ENCODE measurements at places on chromosomes 16 and 17.
A peak's percentile ranks its signal among the peaks of the same experiment; 100 is the strongest.

DNA sequence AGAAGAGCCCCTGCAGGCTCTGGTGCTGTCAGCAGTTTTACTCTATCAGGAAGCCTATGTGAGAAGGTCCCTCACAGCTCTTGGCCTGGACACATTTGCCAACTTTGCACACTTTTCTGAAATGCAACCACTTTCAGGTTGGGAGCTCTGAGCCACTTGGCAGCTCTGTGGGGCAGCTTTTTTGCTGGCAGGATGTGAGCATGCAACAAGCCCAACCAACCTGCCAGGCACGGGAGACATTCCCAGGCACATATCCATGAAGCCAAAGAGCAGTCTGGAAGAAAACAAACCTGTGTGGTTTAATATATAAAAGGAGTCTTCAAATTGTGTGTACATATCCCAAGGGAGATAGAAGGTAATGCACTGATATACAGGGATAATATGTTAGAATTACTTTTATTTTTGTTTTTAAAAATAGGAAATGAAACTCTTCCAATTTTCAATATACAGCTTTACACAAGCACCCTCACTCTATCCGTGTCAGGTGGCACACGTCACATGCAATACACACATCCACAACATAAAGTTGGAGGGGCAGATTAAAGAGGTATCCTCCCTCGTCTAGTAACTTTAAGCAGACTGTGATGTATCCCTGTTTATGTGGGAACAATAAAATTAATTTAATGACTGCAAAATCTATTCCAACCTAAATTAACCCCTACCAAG is 57.4 kb upstream of the COX10 start:
- DNase-seq: no peak

DNA sequence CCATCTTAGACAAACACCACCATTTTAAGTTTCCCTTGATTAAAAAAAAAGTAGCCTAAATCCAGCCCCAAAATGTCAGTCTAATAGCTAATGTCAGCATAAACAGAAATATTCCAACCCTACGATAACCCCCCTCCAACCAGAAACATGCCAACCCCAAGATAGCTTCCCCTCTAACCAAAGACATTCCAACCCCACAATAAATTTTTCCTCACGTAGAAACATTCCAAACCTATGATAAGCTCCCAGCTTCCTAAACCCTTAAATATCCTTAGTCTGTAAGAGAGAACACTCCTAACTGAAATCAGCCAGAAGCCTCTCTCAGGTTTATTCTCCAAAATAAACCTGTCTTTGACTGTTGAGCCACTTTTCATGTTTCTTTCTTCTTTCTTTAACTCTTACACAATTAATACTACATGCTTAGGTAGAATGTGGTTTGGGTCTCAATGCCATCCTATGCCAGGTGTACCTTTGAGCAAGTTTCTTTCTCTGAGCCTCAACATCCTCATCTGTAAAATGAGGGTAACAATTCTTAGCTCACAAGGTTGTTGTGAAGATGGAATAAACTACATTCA is 10.5 kb upstream of the KRT38 start:
- DNase-seq: no peak

- DNase-seq: no peak
These were observed 30.6 kb upstream of the CLEC3A start for GRCh38 chr16:77991701-77992100.

DNA sequence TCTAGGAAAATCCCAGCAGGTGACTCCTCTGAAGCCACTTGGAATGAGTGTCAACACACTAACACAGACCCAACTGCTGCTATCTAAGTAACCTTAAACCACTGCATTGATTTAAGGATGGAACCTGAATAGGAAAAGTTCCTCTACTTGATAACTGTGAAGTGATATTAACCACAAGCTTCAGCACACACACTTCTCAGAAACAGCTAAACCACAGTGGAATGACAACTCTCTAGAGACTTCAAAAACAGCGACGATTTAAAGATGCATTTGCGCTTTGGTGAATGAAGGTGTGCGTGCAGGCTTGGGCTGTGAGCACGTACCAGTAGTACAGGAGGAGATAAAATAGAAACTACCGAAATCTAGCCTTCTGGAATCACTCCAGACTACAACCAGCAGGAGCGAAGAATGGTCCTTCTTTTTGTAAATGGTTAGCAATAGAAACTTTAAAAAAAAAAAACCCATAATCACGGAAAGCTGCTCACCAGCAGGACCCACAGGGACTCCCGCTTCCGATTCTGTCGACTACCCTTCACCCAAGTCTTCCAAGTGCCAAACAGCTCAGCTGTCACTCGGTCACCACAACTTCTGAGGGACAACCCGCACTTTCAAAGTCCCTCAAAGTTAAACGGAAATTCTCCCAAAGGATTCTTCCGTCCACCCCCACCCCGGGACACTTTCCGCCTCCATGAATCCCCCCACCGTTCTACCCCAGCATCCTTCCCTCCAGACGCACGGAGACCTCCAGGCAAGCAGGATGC is 137.7 kb upstream of the CORO6 start:
- DNase-seq: no peak

GRCh38 chr16:74322301-74322710 is 25.7 kb downstream of the PSMD7 start:
- no peak for DNase-seq

GRCh38 chr17:30920683-30921543 is 832 bp upstream of the ADAP2 start:
- no peak for DNase-seq

DNA sequence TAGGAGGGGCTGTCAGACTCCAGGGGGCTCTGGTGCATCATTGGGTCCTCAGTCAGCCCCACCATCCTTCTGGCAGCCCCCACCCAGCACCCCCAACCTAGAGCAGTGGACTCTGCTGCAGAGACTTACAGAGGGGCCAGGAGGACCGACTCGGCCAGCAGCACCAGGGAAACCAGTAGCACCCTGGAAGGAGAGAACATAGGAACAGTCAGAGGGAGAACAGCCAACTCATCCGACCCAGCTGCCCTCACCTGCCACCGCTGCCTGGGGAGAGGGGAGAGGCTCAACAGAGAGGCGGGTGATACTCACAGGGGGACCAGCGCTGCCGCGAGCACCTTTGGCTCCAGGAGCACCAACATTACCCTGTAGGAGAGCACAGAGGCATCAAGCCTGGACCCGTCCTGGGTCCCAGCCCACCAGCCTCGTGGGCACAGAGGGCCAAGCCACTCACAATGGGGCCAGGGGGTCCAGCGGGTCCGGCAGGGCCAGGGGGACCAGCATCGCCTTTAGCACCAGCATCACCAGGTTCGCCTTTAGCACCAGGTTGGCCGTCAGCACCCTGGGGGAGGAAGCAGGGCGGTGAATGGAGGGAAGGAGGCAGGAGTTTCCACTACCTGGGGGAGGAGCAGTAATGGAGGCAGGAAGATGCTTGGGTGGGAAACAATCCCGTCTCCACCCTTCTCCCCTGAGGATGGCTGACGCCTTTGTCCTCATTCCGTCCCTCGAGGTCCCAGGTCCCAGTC is 11.7 kb downstream of the COL1A1 start:
- no peak for DNase-seq

- no peak for DNase-seq
These were observed 90.8 kb downstream of the ABCC12 start for GRCh38 chr16:48064971-48065370.

DNA sequence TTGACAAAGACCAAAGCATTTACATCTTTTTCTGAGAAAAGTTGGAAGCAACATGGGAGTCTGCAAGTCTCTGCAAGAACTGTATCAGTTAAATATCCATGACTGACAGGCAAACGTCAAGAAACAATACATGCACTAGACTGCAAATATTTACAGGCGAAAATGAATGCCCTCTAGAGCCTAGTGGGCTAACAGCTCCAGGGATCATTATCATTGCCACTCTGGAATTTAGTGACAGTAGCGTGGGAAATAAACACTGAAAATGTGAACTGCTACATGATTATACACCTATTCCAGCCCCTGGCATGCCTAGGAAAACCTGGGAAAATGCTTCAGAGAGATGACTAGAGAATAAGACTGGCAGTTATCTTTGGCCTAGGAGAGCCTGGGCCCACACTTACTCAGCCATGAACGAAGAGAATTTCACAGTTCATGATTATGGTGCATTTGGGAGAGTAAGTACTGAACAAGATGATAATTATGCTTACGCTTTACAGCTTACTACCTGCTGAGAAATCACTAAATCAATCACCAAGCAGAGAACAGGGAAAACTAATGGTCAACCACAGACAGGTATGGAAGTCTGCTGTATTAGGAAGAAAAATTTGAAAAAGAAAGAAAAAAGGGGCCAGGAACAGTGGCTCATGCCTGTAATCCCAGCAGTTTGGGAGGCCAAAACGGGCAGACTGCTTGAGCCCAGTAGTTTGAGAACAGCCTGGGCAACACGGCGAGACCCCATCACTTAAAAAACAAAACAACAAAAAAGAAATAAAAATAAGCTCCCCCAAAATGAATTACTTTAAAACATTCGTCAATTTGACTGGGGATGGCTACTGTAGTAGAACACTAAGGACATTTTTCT is 66.6 kb upstream of the CLEC18B start:
- DNase-seq: no peak

DNA sequence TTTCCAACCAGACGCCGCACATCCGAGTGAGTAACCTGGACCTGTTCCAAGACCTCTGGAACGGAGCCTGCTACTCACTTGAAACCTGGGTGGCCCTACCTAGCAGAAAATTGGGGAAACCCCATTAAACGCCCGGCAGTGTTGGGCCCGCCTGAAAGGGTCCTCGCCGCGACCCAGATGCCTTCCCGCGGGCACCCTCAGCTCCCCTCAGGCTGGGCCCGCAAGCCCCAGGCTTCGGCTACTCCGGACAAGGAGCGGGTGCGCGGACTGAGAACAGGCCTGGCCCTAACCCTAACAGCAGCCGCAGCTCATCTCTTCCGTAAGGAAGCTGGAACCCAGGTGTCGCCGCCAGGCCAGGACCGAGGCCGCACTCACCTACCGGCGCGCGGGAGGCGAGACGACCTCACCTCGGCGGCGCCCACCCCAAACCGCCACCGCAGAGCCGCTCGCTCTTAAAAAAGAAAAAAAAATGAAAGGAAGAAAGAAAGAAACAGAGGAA is 344 bp downstream of the PSME3IP1 start:
- DNase-seq: peak; percentile 13

DNA sequence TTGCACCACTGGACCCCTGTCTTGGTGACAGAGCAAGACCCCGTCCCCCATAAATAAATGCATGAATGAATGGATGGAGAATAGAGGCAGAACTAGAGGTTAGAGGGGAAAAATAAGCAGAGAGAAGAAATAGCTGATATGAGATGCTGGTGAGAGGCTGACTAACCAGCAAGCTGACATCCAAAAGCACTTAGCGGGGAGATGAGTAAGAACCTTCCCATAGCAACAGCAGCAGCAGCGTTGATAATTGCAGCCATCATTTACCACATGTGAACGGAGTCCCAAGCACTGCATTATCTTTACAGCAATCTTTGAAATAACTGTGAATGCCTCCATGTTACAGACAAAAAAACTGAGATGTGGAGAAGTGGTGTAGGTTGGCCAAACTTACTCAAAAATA is 777.3 kb upstream of the EEF2KMT start:
- no peak for DNase-seq

DNA sequence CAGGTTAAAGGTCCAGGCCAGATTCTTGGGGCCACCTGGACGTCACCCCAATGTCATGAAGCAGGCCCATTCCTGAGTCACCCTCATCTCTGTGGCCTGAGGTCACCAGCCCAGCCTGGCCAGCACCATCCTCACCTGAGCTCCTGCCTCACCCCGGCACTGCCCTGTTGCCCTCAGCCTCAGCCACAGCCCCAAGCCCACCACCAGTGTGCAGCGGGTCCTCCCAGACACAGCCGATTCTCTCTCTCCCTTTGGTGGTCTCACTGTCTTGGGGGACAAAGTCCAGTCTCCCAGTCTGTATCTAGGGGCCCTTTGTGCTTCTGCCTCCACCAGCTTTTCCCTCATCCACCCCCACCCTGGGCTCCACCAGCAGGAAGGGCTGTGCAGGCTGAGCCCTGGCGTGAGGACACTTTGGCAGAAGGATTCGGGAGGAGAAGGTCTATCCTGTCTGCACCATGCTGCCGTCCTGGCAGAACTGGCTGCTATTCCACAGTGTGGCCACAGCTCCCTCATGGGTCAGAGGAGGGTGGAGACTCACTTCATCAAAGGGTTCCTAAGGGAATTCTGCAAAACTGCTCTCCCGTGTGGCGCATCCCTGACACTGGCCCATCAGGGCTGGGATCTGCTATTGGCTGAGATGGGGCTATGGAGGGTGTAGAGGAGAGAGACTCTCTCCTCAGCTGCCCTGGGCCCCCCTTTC is 64.3 kb downstream of the PRMT7 start:
- no peak for DNase-seq

GRCh38 chr17:51224402-51225262 is 35.2 kb downstream of the MBTD1 start:
- DNase-seq: no peak
